Vagina (tissue), 2 donors: ENCODE measurements at places on chromosomes 4 and X.

DNA sequence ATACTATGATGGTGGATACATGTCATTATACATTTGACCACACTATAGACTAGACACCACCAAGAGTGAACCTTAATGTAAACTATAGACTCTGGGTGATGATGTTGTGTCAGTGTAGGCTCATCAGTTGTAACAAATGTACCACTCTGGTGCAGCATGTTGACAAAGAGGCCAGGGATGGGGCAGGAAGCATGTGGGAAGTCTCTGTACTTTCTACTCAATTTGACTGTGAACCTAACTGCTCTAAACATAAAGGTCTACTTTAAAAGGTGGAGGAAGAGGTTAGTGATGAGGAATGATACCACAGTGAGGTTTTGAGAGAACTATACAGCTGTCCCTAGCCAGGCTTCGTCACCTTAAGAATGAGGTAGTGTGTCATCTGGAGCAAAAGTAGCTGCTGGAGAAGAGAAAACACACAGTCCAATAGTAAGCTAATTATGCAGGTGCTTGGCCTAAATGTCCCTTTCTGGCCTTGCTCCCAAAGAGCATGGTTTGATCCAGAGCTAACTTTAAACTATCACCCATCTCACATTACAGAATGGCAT lies 38.4 kb downstream of the GRSF1 start:
- no peak for DNase-seq

GRCh38 chr4:88027611-88028608 lies 20.5 kb downstream of the PKD2 start:
- DNase-seq = no peak

DNA sequence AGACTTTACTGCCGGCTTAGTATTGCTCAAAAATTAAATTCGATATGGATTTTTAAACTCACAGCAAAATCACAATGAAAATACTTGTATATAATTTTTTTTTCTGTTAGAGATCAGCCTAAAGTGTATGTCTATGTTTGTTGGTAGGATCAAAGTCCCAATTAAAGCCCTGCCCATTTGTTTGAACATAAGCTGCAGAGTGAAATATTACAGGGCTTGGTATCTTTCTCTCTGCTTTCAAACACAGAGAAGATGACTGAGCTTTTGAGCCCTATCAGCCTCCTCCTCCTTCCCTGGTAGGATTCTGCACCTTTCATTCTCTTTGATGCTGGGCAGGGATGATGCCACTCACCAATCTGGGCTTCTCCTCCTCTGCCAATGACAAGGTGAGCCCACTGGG lies 345.4 kb downstream of the PPP1R2C start:
- no peak for DNase-seq

GRCh38 chrX:112087545-112087944 lies 5.0 kb upstream of the TRPC5 start:
- no peak for DNase-seq

DNA sequence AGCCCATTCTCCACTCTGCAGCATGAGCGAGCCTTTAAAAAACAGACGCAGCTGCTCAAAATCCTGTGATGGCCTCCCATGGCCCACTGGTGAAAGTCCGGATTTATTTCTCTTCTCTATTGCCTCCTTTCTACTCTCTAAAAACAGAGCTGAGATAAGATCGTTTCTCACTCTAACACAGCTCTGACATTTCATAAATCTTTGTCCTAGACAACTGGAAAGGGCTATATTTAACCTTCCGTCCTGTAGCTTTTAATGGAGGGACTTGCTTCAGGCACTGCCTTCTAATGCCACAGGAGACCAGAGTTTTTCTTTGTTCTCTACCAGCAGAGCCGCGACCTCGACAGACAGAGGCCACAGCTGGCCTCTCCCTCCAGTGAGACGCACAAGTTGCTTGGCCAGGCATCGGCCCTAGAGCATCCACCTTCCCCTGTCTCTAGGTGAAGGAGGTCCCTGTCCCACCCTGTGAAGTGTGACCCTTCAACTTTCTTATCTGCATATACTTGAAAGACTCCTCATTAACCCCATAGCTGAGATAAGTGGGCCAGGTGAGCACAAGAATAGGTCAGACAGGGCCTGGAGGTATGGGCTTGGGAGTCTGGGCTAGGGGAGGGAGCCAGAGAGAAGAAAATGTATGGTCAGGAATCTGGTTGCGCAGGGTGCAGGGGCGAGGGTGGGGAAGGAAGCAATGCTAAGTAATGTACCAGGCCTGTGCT lies 50.0 kb downstream of the RTL5 start:
- no peak for DNase-seq

- no peak for DNase-seq
These were observed 115.1 kb upstream of the STX18 start for GRCh38 chr4:4656977-4657376.

DNA sequence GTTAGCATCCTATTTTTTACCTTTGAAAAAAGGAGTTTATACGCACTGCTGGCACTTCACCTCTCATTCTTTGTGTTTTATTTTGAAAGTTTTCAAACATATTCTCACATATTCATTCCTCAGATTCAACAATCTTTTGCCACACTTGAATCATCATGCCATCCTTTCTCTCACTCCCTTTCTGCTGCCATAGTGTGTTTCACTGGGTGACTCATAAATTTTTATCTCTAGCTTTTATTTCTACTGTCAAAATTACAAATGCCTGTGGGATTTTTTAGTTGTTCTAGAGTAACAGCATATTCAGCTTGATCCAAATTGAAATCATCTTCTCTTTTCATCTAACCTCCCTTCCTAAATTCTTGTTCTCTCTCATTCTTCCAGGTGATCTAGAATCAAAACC lies 28.0 kb downstream of the MFSD8 start:
- no peak for DNase-seq

DNA sequence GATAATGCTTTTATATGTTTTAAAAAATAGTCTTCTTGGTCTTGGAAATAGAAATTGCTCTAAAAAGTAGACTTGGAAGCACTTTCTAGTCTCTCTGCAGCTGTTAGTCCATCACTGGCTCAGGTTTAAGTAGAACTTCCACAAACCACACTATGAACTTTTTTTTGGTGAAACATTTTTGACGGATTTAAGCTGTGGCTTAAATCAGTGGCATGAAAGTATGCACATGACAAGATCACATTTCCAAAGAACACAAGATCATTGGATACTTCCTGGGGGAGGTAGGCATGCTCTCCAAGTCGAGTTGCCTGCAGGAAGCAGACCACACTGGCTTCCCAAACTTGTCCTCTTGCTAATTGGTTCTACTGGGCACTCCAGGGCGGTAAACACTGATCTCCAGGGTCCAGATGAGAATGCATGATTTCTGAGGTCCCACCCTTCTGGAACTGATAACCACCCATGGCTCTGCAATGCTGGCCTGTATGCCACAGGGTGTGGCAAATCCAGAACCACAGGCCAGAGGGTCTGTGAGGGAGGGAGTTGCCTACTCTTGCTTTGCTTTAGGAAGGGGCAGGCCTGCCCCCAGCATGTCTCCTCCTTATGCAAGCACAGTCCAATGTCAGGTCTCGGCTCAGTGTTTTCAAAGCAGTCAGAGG lies 331.9 kb upstream of the SFRP2 start:
- no peak for DNase-seq

GRCh38 chrX:133676344-133677122 lies 261.2 kb upstream of the GPC4 start:
- no peak for DNase-seq
